ENCODE measurements at places on chromosomes 6 and 20.

DNA sequence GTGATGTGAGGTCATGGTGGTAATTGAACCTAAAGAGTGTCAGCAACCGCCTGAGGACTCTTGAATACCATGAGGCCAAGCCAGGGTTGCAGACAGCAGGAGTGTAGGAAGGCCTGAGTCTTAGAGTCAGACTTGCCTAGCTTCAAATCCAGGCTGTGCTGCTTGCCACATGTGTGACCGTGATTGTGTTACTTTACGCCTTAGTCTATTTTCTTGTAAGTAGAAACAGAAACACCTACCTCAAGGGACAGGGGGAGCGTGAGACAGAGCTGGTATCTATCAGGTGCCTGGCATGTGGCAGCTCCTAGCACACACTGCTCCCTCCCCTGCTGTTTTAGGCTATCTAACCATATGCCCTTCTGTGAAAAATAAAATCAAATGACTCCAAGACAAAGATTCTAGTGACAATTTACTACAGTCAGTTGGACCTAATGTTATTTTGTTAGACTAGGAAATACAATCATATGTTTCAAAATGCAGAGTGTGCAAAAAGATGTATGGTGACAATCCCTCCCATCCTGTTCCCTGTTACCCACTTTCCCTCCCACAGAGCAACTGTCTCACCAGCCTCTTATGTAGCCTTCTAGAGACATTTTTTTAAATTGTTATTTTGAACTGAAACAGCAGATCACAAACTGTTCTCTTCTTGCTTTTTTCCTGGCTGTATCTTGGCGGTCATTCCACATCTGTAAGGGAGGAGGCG, 21.7 kb downstream of the TAF8 start:
- no peak for DNase-seq

- no peak for DNase-seq
Measured at GRCh38 chr6:163954088-163954775, 539.7 kb downstream of the QKI start.

DNA sequence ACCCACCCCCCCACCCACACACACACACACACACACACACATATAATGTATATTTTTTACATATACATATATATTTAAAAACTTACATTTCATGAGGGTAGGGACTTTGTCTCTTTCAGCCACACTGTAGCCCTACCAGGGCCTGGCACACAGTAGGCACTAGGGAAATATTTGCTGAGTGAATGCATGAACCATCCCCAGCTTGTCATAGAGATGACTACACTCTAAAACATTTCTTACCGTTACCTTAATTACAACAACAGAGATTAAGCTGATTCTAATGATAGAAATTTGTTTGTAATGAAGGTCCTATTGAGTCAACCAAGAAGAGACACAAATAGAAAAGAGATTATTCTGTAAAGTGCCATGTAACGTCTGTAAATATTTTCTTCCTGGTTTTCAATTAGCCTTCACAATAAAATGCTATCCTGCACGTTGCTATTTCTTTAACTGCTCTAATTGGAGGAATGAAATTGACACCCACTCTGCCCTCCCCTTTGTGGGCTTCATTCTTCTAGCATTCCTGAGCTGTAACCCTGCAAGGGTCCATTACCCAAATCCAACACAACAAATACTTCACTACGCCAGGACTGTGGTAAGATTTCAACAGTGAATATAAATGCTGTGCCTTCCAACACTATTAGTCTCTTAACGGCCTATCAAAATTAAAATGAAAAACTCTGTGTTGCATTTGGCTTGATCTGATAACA, 30.8 kb downstream of the SIM1 start:
- no peak for DNase-seq

DNA sequence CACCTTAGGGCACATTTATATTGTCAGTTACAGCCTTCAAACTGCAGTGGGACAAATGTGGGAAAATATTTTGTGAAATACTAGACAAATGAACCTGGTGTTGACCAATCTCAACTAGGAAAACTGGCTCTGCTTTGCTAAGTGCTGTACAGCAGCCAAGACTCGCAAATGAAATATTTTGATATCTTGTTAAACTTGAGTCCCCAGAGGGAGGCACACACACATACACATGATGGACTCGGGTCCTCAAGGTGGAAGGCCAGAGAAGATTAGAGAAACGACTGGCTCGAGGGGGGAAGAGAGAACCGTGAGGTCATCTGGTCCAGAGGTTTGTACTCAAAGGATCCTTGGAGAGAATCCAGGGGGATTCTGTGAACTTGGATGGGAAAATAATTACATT, 67.3 kb upstream of the JAG1 start:
- DNase-seq, result no peak

GRCh38 chr6:111590209-111590980, 15.3 kb downstream of the TRAF3IP2 start:
- DNase-seq, result no peak

- no peak for DNase-seq
Measured at GRCh38 chr20:22771706-22772105, 187.3 kb upstream of the FOXA2 start.

GRCh38 chr20:15063081-15063480, 725.7 kb upstream of the FLRT3 start:
- DNase-seq, result no peak

- no peak for DNase-seq
Measured at GRCh38 chr6:56424542-56425083, 177.2 kb upstream of the COL21A1 start.

DNA sequence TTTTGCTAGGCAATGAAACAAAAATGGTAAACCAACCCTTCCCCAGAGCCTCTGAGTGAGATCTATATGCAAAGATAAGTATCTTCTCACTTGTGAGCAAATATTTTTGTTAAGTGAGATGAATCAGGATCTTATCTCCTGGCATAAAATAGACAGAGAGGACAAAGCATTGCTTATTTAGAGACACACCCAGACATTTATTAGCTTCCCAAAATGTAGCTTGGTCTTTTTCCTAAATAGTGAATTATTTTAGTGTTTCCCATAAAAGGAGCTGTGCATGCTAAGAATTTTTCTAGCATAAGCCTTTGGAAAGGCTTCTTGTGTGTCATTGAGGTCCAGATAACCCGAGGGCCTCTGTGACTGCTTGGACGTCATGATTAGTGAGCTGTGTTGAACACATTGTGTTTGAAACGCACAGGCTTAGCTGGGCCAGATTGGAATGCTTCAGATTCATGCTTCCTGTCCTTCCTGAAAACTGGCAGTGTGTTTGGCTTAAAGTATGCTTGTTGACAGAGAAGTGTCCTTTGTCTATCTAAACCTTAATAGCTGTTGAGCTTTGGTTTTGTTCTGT, 16.5 kb downstream of the MTHFD1L start:
- peak; percentile 10 for DNase-seq

GRCh38 chr20:430091-430999, 22.2 kb downstream of the RBCK1 start:
- DNase-seq, result no peak

Data from C1 segment of cervical spinal cord (tissue), 14 donors.